ENCODE measurements at places on chromosomes 5 and 9.

- no peak for DNase-seq
Observed at GRCh38 chr5:32275396-32275741, 37.4 kb downstream of the MTMR12 start.

- DNase-seq: no peak
Observed at GRCh38 chr5:150734579-150735384, 24.0 kb downstream of the DCTN4 start.

DNA sequence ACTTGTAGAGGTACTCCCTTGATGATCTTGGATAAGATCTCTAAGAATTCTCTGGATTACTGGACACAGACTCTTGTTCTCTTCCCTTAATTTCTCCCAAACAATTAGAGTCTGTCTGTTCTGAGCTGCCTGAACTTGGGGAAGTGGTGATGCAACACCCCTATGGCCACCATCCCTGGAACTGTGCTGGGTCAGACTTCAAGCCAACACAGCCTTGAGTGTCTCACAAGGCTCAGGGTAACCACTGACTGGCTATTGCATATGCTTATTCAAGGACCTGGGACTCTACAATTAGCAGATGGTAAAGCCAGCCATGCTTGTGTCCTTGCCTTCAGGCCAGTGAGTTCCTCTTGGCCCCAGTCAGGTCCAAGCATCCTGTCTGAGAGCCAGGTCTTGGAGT lies 504.5 kb downstream of the MAN2A1 start:
- DNase-seq: no peak

DNA sequence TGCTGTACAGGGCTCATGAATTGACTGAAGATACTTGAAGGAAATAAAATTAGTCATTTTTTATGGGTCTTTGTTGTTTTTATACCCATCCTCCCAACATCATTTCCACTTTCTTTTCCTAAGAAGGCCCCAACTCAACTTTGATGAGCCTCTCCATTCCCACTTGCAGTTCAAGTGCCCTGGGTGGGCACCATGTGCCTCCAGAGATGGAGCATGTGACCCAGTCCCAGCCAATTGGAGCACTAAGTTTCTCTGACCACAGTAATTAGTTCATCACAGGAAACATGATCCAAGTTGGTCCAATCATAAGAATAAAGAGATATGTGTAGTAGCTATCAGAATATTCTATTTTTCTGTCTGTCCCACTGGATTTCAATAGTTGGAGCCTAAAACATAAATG lies 46.9 kb downstream of the HTR4 start:
- DNase-seq: no peak

DNA sequence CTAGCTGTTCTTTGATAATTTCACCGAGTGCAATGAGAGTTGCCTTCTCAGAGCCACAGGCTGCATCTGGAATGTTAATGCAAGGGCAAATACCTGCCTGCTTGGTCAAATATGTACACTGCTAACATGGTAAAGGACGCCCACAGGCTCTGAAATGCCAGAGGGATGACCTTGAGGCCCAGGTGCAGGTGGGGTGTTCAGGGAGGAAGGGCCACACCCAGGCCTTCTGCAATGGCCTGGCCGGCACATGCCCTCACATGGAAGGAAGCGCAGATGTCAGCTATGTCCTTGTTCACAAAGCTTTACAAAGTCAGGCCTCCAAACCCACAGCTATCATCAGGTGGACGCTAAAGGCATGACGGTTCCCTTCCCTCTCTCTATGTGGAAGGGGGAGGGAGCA lies 48.6 kb downstream of the HRH2 start:
- no peak for DNase-seq

DNA sequence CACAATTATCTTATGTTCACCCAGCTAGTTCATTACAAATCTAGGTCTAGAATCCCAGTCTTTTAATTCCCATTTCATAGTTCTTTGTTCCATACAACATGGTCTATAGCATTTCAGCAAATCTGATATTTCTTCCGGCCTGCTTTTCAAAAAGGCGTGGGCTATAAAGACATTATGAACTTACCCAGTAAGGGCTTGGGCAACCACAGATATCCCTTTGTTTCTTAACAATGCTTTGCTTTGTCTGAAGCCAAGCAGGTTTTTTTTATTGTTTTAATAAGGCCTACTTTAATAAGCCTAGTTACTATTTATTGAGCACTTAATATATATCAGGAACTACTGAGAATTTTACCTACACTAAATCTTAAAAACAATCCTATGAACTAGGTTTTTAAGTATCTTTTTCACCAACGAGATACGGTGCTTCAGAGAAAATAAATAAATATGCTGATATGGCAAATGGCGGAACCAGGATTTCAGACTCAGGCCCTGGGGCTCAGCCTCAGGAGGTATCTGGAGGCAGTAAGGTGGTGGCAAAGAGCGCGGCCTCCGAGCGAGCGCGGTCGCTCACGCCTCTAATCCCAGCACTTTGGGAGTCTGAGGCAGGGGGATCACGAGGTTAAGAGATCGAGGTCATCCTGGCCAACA lies 29.7 kb downstream of the PCA3 start:
- no peak for DNase-seq

DNA sequence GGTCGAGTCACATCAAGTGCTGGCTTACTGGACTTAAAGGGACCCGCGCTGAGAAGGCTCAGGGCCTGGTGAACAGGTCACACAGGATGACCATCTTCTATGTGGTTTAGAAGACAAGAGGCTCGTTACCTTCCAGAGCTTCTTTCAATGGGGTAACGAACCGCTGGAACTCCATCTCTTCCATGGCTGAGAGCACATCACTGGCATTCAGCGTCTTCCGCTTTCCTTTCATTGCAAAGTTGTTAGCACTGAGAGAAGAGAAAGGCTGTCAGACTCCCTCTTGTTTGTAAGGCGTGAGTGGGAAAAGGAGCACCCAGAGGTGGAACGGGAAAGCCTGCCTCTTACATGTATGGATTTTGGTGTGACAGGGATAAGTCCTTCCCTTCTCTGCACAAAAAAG lies 994 bp downstream of the POLE3 start:
- no peak for DNase-seq

- no peak for DNase-seq
Observed at GRCh38 chr9:37566716-37567115, 9.5 kb downstream of the FBXO10 start.
